ENCODE measurements at places on chromosomes 11 and 22. TPM values are rescaled to one million over a fixed set of nuclear protein-coding genes. Genes with fewer than 3 reads are reported as not detected.

The PGA5 gene
- total RNA-seq: not detected

The PATE4 gene
- not detected for total RNA-seq

The APOL5 gene
- total RNA-seq: not detected

The XNDC1N gene
- total RNA-seq: 11.3 TPM

The MYBPC3 gene
- total RNA-seq: not detected

The ETS1 gene
- total RNA-seq: 449 TPM

The ZFPL1 gene
- total RNA-seq: 24.2 TPM

The CFAP300 gene
- total RNA-seq: not detected

The EXPH5 gene
- 2.4 TPM for total RNA-seq

All from activated CD4-positive, alpha-beta T cell treated with anti-CD3 and anti-CD28 coated beads for 36 hours (primary cell).